ENCODE measurements at places on chromosomes 5 and 9.

DNA sequence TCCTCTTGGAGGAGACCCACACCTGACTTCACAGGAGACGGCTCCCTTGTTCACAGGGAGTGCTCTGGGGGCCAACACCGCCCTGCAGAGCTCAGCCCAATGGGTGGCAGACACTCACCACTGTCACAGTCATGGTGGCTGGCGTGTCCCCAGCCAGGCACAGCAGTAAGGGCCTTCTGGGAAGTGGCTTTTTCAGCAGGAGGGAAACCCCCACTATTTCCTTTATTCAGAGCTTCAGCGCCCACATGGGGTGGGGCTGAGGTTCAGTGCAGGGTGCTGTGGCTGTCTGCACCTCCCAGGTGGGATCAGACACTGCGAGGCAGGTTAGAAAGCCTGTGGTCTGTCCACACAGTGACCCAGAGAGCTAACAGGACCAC is 3.6 kb upstream of the SNAPC4 start:
- no peak for DNase-seq

DNA sequence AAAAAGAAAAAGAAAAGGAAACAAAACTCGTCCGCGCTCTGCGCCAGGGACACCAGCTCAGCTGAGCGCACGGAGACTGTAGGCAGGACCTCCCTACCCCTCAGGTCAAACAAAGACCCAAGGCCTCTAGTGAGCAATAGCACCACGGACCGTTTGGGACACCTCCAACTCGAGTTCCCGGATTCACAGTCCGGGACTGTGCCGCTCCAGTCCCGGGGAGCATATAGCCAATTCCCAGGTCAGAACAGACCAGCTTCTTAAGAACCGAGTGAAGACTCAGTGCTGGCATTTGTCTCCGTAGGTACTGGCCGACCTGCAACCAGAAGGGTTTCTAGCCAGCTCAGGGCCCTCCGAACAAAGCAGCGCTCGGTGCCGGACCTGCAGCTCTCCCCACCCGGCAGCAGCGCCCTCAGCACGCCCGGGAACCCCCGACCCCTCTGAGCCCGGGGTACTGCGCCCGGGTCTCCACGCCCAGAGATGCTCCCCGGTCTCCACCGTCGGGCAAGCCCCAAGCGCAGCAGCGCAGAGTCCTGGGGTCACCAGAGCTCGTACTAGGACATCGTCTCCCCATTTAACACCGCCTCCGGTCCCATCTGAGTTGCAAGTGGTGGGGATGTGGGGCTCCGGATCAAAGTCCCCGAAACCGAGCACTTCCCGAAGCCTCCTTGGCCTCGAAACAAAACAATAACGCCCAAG is 591 bp downstream of the ABCA1 start:
- peak; percentile 57 for DNase-seq

DNA sequence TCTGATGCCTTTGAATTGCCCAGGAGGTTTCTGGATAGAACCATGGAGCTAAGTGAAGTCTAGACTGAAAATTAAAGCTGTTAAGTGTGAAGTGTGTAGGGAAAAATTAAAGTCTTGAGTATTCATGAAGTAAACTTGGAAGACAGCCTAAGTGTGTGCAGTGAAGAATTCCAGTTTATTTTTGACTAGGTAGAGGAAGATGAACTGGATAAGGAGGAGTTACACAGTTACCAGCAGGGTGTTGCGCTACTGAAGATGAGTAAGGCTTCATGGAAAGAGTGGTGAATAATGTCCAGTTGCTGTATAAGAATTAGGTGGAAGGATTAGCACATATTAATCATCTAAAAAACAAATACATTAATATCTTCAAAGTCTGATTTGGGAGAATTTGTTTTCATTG is 5.7 kb upstream of the CHD1 start:
- DNase-seq: no peak

DNA sequence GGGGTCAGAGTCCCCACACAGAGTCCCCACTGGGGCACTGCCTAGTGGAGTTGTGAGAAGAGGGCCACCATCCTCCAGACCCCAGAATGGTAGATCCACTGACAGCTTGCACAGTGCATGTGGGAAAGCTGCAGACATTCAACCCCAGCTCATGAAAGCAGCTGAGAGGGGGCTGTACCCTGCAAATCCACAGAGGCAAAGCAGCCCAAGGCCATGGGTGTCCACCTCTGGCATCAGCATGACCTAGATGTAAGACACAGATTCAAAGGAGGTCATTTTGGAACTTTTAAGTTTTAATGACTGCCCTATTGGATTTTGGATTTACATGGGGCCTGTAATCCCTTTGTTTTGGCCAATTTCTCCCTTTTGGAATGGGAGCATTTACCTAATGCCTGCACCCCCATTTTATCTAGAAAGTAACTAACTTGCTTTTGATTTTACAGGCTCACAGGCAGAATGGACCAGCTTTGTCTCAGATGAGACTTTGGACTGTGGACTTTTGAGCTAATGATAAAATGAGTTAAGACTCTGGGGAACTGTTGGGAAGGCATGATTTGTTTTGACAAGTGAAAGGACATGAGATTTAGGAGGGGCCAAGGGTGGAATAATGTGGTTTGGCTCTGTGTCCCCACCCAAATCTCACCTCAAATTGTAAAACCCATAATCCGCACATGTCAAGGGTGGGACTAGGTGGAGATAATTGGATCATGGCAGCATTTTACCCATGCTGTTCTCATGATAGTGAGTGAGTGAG is 56.3 kb upstream of the ITGA1 start:
- no peak for DNase-seq

DNA sequence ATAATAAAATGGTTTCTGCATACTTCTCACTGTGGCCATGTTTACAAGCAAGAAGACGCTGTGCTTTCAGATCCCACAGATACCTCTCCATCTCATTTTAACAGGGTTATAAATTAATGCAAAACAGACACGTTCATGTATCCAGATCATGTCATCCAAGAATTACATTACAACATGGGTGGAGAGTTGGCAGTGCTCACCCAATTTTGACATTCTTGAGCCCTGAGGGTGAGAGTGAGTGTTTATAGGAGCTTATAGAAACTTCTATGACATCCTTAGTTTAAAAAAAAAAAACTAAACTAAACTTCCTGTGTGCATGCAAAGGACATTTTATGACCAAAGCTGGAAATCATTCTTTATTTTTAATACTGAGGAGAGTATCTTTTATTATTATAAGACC is 9.1 kb downstream of the PRKACG start:
- DNase-seq: peak; percentile 9

DNA sequence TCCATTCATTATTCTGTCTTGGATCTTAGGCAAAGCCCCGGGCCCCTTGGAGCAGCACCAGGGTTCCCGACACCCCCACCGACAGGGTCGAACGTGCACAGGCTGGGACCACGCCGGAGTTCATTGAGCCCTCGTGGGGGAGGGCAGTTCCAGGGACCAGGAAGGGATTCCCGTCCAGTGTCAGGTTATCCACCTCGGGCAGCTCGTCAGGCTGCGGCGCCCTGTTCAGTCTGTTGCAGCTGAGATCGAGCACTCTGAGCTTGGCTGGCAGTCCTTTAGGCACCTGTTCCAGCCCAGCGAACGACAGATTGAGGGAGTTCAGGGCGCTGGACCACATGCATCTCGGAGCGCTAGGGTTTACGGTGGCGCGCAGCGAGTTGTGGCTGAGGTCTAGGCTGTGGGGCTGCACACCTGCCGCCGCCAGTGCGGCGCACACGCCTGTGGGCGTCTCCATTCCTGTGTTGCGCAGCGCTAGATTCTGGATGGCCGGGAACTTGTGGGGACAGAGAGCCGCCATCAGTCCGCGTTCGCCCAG is 1.1 kb downstream of the CD14 start:
- no peak for DNase-seq

DNA sequence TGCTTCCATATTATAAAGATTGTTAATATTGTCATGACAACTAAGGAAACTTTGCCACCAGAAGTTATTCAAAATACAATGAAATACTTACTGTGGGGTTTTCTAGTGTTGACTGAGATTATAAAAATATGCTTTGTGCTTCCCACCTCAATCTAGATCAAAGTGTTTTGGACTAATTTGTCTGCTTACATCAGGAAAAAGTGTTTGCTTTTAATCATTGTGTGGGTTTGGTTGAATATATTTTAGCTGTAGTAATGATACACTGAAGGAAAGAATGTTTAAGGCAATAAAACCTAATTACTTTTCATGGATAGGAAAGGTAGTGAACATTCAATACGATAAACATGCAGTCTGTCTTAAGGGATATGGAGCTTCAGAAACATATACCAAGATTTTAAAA is 29.8 kb upstream of the MAN2A1 start:
- DNase-seq: no peak

- no peak for DNase-seq
Measured at GRCh38 chr5:38339446-38339845, 81.1 kb downstream of the EGFLAM start.

DNA sequence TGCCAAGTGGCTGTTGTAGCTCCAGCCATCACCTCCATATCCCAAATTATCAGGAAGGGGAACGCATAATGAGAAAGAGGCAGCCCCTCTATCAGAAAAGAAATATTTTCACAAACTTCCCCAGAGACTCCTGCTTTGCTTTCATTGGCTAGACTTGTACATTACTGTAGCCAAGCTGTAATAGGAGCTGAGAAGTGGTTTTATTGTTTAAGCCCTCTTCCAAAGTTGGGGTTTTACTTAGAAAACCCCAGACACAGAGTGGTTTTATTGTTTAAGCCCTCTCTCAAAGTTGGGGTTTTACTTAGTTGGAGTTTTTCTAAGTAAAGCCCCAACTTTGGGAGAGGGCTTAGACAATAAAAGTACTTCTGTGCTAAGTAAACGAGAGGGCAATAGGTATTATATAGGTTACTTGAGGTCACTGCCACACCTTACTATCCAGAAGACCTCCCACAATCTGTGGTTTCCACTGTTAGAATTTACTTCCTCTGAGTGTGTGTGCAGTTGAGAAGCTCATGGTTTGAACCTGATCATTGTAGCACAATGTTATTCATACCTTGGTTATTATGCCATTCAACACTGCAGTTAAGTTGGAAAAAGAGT is 215.7 kb upstream of the OTULINL start:
- DNase-seq: no peak

DNA sequence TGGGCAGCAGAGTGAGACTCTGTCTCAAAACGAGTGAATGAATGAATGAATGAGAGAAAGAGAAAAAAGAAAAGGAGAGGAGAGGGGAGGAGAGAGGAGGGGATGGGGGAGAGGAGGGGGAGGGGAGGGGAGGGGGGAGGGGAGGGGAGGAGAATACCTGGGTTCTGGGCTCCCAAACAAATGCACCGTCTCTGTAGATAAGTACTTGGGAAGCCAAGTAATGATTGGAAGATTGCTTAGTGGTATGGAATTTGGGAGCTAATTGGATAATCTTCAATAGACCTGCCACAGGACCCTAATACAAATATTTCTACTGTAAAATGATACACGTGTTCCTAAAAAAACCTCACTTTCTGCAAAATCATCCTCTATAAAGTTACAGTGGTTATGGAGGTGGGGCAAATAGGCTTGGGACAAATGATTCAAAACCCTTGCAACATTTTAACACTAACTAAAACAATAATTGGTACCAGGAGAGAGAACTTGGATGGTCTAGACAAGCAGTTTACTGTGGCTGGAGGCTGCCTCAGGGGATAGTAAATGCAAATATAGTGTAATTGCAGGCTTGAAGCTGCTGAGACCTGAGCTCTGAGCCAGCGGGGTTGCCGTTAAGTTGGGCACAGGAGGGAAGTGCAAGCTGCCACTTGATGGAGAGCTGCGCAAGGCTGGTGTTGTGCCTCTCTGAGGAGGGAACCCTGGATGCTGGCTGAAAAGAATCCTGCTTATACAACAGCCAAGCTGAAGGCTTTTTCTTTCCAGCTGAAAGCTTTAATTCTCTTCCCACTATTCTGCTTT is 3.5 kb downstream of the HEMGN start:
- DNase-seq: no peak

DNA sequence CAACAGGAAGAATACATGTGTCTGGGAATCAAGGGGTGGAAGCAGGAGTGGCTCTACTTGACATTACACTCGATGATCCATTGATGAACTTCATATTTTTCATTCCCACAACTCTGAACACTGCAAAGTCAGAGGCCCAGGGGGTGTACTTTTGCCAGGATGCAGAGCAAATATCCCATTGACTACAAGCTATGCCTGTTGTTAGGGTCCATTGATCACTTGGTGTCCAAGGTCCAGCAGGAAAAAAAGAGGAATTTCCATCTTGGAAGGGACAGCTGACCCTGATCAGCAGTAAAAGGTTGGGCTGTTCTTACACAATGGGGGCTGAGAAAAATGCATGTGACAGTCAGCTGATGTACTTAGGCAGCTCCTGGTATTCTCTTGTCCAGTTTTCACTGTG is 118.5 kb upstream of the MAP1B start:
- no peak for DNase-seq

Data from T47D (cell line).